Esophagus squamous epithelium (tissue), 5 donors: ENCODE measurements at places on chromosomes 4 and X.

- no peak for DNase-seq
Measured at GRCh38 chr4:56240554-56241174, 146.6 kb downstream of the AASDH start.

DNA sequence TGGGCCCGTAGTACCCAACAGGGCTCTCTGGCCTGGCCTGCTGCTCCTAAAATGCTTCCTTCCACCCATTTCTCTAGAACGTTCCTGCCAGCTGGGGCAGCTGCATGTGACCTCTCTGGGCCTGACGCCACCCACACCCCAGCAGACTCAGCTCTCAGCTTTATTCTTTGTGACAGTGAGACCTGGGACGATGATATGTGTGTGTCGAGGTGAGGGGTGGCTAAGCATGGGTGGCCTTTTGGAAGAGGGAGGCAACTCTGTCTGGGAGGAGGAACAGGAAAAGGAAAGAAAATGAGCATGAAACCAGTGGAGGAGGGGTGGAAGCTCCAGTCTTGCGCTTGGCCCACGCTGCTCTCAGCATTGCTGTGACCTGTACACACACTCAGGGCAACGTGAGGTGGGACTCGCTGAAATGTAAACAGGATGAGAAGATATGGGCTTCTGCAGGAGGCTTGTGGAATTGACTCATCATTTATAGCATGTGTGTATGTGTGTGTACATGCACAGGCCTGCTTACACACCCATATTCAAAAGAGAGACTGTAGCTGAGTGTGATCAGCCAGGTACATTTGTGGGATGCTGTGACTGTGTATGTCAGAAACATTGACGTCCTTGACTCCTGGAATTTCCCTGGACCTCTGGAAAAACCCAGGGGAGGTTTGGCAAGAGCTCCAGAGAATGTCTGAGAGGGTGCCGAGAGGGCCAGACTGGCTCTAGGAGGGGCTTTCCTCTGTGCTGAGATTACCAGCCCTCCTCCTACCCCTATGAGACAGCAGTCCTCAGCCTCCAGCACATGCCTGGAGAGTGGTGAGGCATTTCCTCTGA is 137.9 kb downstream of the PJA1 start:
- DNase-seq, result no peak

GRCh38 chrX:103171353-103171752 is 43.6 kb upstream of the BEX4 start:
- no peak for DNase-seq

- DNase-seq, result no peak
Measured at GRCh38 chr4:82898322-82899243, 2.0 kb upstream of the THAP9 start.

GRCh38 chrX:42491137-42491907 is 286.6 kb downstream of the PPP1R2C start:
- no peak for DNase-seq

DNA sequence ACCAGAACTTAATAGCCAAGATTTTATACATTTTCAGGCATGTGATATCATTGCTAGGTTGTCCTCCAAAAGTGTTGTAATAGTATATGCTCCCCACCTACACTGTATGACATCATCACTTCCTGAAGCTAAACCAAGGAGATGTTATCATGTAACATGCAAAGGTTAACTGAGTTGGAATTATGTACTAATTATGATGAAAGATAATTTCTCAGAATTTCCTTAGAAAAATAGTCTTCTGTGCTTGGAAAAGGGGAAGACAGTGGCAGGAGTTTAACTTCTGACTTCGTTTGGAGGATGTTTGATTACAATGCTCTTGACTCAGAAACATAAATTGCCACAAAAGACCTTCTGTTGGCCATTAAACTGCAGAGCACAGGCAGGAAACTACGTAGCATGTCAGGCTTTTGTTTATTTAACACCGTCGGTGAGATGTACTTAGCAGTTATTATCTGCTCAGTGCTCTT is 83.6 kb upstream of the GUCY1A1 start:
- no peak for DNase-seq

- no peak for DNase-seq
Measured at GRCh38 chr4:76007089-76007862, at the start of gene CXCL9. Gene CXCL9 (minus strand): TSS chr4:76007509. CDS start chr4:76007449, 60 bp downstream.

DNA sequence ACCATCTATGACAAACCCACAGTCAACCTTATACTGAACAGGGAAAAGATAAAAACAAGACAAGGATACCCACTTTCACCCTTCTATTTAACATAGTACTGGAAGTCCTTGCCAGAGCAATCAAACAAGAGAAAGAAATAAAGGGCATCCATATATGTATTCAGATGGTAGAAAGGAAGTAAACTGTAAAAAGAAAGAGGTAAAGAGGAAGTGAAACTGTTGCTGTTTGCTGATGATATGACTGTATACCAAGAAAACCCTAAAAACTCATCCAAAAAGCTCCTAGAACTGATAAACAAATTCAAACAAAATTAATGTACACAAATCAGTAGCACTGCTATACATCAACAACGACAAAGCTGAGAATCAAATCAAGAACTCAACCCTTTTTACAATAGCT is 538.7 kb upstream of the PABPC4L start:
- no peak for DNase-seq

DNA sequence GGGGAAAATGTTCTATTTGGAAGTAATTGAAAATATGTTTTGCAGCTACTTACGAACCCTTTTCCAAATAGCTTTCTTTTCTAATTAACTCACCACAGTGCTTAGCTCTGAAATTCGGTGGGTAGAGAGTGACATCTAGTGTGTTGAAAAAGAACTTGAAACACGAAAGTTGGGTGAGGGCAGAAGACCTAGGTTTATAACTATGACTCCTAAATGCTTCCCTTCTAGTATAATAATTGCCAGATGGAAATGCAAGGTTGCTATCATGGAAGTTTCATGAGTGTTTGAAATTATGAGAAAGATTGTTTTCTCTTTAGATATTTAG is 77.3 kb upstream of the NOCT start:
- DNase-seq, result no peak

GRCh38 chr4:183611210-183611830 is 47.7 kb downstream of the RWDD4 start:
- no peak for DNase-seq

- DNase-seq, result no peak
Measured at GRCh38 chr4:176752191-176752749, 40.5 kb downstream of the VEGFC start.

- DNase-seq, result no peak
Measured at GRCh38 chr4:61079427-61079826, 120.7 kb upstream of the ADGRL3 start.

- DNase-seq, result no peak
Measured at GRCh38 chrX:108312011-108312410, 126.2 kb downstream of the COL4A6 start.

- no peak for DNase-seq
Measured at GRCh38 chrX:113391875-113392274, 551.2 kb upstream of the AMOT start.

GRCh38 chr4:156971676-156972378 is at the start of gene PDGFC:
Gene PDGFC (minus strand): TSS chr4:156971799. CDS start chr4:156970903, 896 bp downstream.
- DNase-seq, result no peak
